ENCODE measurements at places on chromosomes 12 and 14.

GRCh38 chr14:50795909-50796308 lies 35.1 kb downstream of the NIN start:
- no peak for DNase-seq

DNA sequence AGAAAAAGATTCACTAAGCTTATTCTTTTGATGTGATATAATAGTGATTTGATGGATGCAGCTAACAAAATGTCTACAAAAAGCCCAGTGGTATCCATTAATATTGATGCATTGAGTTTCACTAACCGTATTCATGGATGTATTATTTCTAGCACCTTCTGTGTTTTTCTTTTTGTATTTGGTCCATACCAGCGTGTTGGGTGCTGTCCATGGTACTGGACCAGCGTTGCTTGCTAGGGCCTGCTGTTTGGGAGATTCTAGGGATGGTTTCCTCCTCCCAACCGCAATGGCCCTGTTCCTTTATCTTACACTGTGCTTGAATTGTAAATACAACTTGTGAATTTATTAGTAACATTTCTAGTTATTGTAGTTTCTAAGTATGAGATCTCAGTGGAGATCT lies 31.7 kb downstream of the ANO4 start:
- peak; percentile 22 for DNase-seq

GRCh38 chr14:58771016-58771415 lies 133.3 kb downstream of the DACT1 start:
- no peak for DNase-seq

DNA sequence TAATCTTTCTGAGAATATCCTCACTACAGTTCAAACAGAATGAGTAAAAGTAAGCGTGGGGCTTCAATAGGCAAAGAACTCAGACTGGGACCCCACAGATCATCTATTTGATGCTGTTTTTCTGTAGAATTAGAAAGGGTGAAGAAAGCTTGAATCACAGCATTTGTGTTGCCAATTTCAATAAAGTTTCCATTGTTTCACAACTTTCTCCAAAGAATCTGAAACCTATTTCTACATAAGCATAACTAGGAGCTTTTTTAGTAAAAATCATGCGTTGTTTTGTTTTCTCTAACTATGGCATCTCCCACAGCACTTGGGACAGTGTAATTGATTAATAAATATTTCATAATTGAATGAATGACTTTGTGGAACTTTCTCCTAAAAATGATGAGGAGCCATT lies 16.7 kb upstream of the NEDD1 start:
- DNase-seq = no peak

- DNase-seq = peak; percentile 78
These were observed 92.9 kb downstream of the FAR2 start for GRCh38 chr12:29241821-29242591.

DNA sequence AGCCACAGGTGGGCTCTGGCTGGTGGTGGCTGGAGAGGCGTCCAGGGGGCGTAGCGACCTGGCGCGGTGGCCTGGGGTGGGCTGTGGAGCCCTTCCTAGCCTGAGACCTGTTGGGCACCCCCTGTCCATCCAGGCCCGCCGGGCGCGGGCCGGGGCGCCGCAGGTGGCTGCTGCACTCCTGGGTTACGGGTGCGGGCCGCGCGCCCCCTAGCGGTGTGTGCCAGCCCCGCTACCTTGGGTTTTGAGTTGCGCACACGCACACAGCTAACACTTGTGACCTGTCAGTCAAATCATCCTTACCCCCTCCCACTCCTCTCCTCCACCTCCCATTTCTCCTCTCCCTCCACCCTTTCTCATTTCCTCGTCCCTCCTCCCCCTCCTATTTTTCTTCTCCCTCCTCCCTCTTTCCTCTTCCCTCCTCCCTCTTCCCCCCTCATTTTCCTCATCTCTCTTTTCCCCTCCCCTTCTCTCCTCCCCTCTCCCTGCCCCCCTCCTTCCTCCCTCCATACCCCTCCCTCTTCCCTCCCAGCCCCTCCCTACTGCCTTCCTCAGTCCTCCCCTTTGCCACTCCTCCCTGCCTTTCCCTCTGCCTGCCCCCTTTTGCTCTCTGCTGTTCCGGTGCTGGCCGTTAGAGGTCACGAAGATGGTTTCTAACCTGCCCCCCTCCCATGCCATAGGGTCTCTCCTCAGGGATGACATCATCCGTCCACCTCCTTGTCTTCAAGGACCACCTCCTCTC lies 2.3 kb downstream of the MEG3 start:
- DNase-seq = no peak

DNA sequence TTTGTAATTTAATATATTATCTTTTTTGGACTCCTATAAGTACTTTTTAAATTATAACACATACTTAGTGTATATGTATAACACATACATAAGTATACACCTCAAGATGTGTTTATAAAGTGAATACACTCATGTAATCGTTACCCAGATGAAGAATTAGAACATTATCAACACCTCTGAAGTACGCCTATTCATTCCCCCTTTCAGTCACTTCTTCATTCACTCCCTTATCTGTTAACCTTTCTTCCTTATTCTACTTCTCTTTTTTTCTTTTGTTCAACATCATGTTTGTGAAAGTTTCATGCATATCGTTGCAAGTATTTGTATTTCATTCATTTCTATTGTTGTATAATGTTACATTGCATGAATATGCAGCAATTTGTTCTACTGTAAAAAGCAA lies 98.5 kb downstream of the ARID2 start:
- DNase-seq = peak; percentile 31

DNA sequence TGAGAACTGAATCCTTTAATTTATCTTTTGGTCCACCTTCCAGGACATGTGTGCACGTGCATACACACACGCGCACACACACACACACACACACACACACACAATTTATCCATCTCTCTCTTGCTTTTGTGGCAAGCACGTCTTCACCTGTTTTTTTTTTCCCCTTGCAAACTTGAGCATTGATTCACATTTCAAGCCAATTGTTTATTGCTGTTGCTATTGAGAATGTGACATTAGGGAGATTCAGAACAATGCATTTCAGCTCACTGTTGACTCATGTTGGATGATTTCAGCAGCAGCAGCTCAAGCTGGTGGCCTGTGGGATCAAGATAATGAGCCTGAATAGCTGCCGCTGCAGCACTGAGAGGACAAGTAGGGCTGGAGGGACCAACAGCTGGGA lies 128.9 kb downstream of the SNAPC1 start:
- no peak for DNase-seq

GRCh38 chr14:70641548-70642302 lies at the start of gene TTC9:
TSS of gene TTC9 (plus strand) at chr14:70641916. CDS start at chr14:70642130, 214 bp downstream.
- DNase-seq = no peak

GRCh38 chr14:40371011-40371410 lies 938.8 kb upstream of the FBXO33 start:
- no peak for DNase-seq

- no peak for DNase-seq
These were observed 29.1 kb downstream of the ALX1 start for GRCh38 chr12:85309125-85309566.

DNA sequence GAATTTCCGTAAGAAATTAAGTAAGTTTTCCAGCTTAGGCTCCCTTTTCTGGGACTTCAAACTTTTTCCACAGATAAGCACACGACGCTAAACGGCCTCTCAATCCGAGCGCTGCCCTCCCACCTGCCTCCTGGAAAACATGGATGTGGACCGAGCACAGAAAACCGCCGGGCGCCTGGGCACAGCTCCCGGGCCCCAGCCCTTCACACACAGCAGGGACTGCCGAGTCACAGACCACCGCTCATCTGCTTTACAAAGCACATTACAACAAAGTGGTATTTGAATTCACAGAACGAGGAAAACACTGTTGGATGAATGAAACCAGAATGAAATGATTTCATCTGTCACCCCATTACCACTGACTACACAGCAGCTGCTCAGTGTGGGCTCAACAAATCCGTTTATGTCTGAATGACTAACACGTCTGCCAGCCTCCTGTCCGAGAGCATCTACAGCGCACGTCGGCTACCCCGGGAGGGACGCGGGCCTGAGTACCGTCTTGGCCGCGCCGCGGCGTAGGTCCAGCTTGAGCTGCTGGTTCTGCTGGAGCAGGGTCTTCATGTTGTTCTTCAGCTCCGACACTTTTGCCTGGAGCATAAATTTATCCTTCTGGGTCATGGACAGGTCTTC lies 13.1 kb upstream of the ANKLE2 start:
- no peak for DNase-seq

GRCh38 chr12:7158781-7159609 lies 28.8 kb downstream of the CLSTN3 start:
- DNase-seq = no peak

DNA sequence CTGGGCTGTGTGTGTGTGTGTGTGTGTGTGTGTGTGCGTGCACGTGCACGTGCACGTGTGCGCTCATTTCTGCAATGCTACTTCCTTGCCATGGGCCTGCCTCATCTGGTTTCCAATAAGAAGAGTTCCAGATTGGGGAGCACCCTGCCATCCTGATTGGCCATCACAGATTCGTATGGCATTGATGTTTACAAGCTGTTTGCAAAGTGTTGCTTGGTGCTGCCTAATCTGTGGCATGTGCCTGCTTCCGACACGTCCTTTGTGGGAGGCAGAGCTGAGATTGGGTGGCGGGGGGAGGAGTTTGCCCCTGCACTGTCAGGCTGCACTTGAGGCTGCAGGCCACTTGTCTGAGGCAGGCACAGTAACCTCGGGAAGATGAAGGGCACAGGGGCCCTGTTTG lies 39.2 kb downstream of the SAMD4A start:
- no peak for DNase-seq

DNA sequence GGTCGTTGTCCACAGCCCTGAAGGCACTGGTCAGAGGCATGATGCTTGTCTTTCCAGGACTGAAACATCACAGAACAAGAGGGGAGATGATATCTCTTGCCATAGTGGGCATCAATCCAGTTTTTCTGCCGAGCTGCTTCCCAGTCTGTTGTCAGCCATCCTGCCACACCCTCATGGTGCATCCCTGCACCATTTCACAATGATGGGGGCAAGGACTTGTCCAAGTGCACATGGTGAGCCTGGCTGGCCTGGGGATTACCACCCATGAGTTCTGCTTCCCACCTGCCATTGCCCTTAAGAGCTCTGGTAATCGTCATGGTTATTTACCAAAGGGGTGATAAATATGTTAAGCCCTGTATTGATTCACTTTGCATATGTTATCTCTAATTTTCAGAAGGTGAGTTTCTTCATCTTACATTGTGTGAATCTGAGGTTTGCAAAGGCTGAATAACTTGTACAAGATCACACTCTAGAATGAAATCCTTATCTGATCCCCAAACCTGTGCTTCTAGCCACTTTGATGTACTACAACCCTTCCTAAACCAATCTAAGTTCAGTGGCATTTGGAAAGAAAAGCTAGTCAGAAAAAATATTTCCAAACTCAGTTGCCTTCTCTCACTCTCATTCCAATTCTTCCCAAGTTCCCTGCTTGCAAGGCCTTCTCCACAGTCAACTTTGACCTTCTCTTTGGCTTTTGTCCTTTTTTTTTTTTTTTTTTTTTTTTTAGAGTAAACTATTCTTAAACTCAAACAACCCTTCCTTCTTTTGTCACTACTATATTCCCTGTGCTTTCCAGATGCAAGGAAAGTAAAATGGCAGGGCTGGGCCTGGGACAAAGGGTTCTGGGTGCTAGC lies 2.3 kb downstream of the AVIL start:
- DNase-seq = no peak

GRCh38 chr14:76727384-76727783 lies 33.9 kb upstream of the VASH1 start:
- DNase-seq = no peak

DNA sequence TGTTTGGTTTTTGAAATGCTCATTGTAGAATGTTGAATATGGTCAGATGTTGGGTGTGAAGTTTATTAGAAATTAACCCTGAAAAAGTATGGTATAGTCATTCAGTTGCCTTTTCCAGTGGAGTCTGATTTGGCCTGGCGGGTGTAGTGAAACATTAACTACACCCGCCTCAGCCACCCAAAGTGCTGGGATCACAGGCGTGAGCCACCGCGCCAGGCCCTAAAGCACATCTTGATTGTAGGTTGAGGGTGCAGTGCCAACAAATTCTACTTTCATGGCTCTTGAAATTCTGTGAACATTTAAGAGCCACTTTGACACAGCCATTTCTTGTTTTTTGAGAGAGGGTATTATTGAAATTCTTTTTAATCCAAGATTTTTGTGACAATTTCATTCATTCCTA lies 624.9 kb downstream of the DIO2 start:
- no peak for DNase-seq

GRCh38 chr12:106248312-106248845 lies 559 bp upstream of the CKAP4 start:
- no peak for DNase-seq

- peak; percentile 99 for DNase-seq
These were observed 62.2 kb downstream of the NCOR2 start for GRCh38 chr12:124505001-124505818.

- no peak for DNase-seq
These were observed 107.1 kb upstream of the SLCO1C1 start for GRCh38 chr12:20588042-20588441.

- DNase-seq = no peak
These were observed 39.8 kb downstream of the TMPRSS12 start for GRCh38 chr12:50882563-50882962.

GRCh38 chr12:45517381-45517780 lies 212.1 kb upstream of the ARID2 start:
- DNase-seq = no peak

- no peak for DNase-seq
These were observed 22.7 kb downstream of the PLEK2 start for GRCh38 chr14:67389275-67389674.

DNA sequence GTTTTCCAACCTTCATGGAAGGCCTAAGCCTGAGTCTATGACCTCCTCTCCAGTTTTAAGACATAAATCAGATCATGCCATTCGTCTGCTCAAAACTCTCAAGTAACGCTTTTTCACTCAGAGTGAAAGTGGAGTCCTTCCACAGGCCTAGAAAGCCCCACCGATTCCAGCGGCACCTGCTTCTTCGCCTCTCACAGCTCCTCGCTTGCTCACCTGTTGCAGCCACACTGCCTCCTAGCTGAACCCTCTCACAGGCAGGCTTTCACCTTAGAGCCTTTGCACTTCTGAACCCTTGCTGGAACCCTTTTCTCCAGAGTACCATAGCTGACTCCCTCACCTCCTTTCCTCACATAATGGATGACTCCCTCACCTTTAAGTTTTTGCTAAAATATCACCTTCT lies 301.1 kb downstream of the ZFP36L1 start:
- no peak for DNase-seq

DNA sequence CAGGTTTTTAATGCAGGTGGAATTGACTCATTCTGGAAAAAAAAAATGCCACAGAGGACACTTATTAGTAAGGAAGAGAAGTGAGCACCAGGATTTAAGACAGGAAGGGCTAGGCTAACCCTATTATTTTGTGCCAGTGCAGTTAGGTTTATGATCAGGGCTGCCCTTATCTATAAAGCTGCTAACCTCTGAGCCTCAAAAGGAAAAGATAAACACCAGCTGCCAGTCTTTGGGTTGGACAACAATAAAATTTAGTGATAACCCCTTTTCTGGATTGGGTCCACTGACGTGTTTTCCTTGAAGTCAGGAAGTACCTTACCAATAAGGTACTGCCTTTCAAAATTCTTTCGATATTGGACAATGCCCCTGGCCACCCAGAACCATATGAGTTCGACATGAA lies 128.9 kb downstream of the NUBPL start:
- no peak for DNase-seq

- peak; percentile 50 for DNase-seq
These were observed 12.0 kb upstream of the NUDT14 start for GRCh38 chr14:105192866-105193731.

GRCh38 chr14:61116369-61116768 lies 135.3 kb downstream of the SLC38A6 start:
- DNase-seq = no peak

Data from Kasumi-1 (cell line).